Osteocyte (in vitro differentiated cells): ENCODE measurements at places on chromosomes 6 and 20. TPM values are rescaled to one million over a fixed set of nuclear protein-coding genes. Genes with fewer than 3 reads are reported as not detected.
A peak's percentile ranks its signal among the peaks of the same experiment; 100 is the strongest.

DNA sequence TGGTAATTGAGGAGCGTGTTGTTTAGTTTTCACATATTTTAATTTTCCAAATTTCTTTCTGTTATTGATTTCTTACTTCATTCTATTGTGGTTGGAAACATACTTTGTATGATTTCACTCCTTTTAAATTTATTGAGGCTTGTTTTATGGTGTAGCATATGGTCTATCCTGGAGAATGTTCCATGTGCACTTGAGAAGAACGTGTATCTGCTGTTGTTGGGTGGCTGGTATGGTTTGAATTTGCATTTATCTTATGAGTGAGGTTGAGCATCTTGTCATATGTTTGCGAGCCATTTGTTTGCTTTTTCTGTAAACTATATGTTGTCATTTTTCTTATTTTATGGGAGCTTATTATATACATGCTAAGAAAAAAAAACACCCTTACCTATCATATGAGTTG lies 26.5 kb downstream of the SRC start:
- H3K27ac ChIP-seq, result no peak overlapping the region
- DNase-seq, result no peak
- H3K36me3 ChIP-seq, result peaks cover 4% of the 10 kb centered on the region
- no peaks in the 10 kb centered on the region for H3K27me3 ChIP-seq
- peaks cover 3% of the 10 kb centered on the region for H3K4me1 ChIP-seq

DNA sequence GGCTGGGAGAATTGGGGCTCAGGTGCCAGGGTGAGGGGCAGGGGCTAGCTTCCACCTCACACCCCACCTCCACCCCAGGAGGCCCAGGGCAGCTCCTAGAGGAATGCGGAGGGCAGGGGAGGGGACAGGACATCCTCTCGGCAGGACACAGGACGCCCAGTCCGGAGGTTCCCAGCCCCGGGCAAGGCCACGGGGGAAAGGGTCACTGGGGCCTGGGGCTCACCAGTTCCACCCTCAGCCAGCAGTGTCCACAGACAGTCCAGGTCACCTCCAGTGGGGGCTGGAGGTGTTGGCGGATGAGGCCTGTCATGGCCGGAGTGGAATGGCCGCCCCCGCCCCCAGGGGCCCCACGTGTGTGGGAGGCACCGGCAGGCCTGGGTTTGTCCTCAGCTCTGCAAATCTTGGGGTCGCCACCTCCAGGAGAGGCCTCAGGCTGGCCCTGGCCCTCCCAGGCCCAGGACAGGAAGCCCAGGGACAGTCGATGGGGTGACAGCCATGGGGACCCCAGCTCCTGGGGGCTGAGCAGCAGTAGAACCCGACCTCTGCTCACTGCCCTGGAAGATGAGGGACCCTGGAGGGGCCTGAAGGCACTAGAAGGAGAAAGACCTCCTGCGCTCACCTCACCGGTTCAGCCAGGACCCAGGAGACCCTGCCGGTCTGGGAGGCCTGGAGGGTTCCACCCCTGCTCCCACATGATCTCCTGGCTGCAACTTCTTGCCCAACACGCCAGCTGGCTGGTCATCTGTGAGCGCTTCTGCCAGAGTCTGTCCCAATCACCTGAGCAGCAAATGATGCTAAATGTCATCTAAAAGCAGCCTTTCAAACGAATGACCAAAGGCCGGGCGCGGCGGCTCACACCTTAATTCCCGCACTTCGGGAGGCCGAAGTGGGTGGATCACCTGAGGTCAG lies 13.0 kb upstream of the ABHD16B start:
- no peaks in the 10 kb centered on the region for H3K36me3 ChIP-seq
- no peak for DNase-seq
- no peak overlapping the region for H3K27ac ChIP-seq
- H3K4me3 ChIP-seq, result no peak overlapping the region
- H3K27me3 ChIP-seq, result no peaks in the 10 kb centered on the region

DNA sequence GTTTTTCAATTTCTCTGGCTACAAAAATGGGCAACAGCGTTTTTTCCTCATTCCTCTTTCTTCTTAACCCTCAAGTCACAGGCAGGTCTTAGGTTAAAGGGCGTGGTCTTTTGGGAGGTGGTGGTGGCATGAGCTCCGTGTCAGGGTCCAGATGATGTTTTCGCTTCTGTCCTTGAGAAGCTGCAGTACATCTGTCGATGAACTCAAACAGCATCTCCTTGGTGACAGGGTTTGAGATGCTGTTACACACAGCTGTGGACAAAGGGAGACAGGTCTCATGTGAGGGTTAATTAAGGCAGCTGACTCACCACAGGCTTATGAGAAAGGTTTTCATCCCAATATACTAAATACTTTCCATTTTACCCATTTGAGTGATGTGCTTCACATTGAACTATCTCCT lies 350.8 kb downstream of the RNGTT start:
- no peaks in the 10 kb centered on the region for H3K27me3 ChIP-seq
- no peak overlapping the region for H3K4me3 ChIP-seq
- DNase-seq, result no peak
- H3K4me1 ChIP-seq, result no peaks in the 10 kb centered on the region
- peaks cover 5% of the 10 kb centered on the region for H3K36me3 ChIP-seq
- H3K27ac ChIP-seq, result no peak overlapping the region

GRCh38 chr6:1817033-1817761 lies 207.5 kb downstream of the FOXC1 start:
- no peaks in the 10 kb centered on the region for H3K36me3 ChIP-seq
- H3K4me1 ChIP-seq, result peaks cover 33% of the 10 kb centered on the region
- no peak for DNase-seq
- H3K27me3 ChIP-seq, result no peaks in the 10 kb centered on the region

DNA sequence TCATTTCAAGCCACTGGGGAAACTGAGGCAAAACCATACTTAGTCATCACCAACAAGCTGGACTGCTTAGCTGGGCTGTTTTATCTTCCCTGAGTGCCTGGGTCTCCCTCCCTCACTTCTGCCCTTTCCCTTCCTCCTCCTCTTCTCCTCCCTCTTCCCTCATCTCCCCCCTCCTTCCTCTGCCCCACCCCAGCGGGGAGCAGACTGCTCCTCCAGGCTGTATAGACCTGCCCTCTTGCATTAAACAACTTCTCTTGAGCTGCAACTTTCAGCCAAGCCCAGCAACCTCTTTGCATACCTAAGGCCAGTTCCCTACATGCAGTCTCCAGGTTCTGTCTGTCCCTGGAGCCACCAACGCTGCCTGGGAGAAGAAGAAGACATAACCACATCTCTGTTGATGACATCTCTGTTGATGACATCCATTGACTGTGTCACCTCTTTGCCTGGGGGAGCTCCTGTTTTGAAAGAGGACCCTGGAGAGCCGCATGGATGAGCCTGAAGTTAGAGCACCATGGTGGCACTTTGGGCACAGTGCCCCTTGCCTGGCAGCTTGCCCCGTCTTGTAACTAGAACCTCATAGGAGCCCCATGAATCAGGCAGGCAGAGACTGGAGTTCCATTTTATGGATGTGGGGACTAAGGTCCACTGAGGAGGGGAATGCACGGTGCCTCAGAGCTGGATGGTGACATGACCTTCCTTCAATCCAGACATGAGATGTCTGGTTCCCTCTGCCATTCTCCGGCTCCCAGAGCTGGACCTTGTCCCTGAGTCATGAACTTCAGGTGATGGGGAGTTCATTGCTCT lies 7.8 kb upstream of the BPIFB6 start:
- no peak overlapping the region for H3K27ac ChIP-seq
- DNase-seq, result no peak
- H3K27me3 ChIP-seq, result no peaks in the 10 kb centered on the region

DNA sequence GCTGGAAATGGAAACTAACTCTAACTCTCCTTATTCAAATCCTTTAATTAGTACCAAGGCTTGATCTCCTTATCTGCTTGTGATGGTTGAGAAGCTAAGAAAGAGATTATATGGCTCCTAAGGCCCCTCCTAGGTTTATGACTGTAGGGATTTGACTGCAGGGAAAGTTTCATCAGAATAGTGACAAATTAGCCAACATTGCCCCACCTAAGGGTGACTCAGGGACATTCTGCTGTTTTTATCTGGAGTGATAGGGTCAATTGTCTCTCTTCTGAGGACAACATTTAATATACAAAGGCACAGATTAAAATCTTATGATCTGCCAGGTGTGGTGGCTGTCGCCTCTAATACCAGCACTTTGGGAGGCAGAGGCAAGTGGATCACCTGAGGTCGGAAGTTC lies 138.1 kb upstream of the MARCKS start:
- no peak overlapping the region for H3K27ac ChIP-seq
- no peaks in the 10 kb centered on the region for H3K36me3 ChIP-seq
- H3K4me3 ChIP-seq, result no peak overlapping the region

- no peaks in the 10 kb centered on the region for H3K27me3 ChIP-seq
- H3K36me3 ChIP-seq, result peaks cover 24% of the 10 kb centered on the region
- DNase-seq, result no peak
- H3K4me3 ChIP-seq, result no peak overlapping the region
Observed at GRCh38 chr20:32453467-32454163, 95.5 kb downstream of the ASXL1 start.

GRCh38 chr6:140062043-140063020 lies 687.9 kb upstream of the CITED2 start:
- no peak for DNase-seq
- H3K4me1 ChIP-seq, result peaks cover 65% of the 10 kb centered on the region
- H3K27ac ChIP-seq, result peak overlapping the region; percentile 95
- peaks cover 7% of the 10 kb centered on the region for H3K36me3 ChIP-seq
- peak overlapping the region; percentile 36 for H3K4me3 ChIP-seq

- DNase-seq, result no peak
- H3K4me1 ChIP-seq, result peaks cover 4% of the 10 kb centered on the region
- H3K4me3 ChIP-seq, result no peak overlapping the region
- no peak overlapping the region for H3K27ac ChIP-seq
- H3K27me3 ChIP-seq, result no peaks in the 10 kb centered on the region
- no peaks in the 10 kb centered on the region for H3K36me3 ChIP-seq
Observed at GRCh38 chr6:83258517-83258916, 65.4 kb downstream of the RWDD2A start.

DNA sequence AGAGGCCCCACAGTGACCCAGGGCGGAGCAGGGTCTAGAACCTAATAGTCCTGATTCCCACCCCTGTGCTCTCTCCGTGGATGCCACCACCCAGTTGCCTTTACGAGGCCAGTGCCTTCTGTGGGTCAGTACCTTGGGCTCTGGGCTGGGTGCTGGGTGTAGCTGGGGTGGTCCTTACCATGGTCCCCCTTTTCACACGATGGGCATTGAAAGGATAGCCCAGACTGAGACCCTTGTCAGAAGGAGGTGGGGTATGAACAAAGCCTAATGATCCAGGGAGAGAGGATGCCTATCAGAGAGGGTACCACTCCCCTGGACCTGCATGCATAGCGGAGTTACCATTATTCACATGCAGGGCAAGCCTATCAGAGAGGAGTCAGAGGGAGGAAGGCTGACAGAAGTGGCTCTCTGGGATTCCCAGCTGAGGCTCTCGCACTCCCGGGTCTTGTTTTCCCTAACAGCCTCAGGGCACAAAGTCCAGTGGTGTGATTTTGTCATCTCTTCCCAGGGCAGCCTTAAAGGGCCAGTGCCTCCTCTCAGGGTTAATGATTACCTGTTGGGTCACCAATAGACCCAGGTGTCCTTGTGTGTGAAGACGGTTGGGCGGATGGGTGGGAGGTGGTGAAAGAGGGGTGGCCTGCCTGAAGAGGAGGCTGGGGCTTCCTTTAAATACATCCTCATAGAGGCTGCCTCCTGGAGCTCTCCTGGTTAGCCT lies 36.2 kb downstream of the VEGFA start:
- H3K27ac ChIP-seq, result no peak overlapping the region
- H3K27me3 ChIP-seq, result no peaks in the 10 kb centered on the region
- H3K4me3 ChIP-seq, result no peak overlapping the region
- DNase-seq, result no peak
- H3K36me3 ChIP-seq, result no peaks in the 10 kb centered on the region

- peak overlapping the region; percentile 54 for H3K4me3 ChIP-seq
- H3K4me1 ChIP-seq, result peaks cover 81% of the 10 kb centered on the region
- no peaks in the 10 kb centered on the region for H3K27me3 ChIP-seq
- peak overlapping the region; percentile 98 for H3K27ac ChIP-seq
- DNase-seq, result no peak
Observed at GRCh38 chr6:149032599-149033405, 284.7 kb upstream of the TAB2 start.

GRCh38 chr6:44737341-44737740 lies 349.8 kb downstream of the CDC5L start:
- H3K27me3 ChIP-seq, result no peaks in the 10 kb centered on the region
- H3K27ac ChIP-seq, result no peak overlapping the region
- H3K36me3 ChIP-seq, result peaks cover 2% of the 10 kb centered on the region

GRCh38 chr6:42275376-42276033 lies 57.8 kb upstream of the MRPS10 start:
- H3K27me3 ChIP-seq, result no peaks in the 10 kb centered on the region
- no peak overlapping the region for H3K4me3 ChIP-seq
- no peaks in the 10 kb centered on the region for H3K36me3 ChIP-seq
- peaks cover 43% of the 10 kb centered on the region for H3K4me1 ChIP-seq

GRCh38 chr6:141413196-141413595 lies 719.5 kb upstream of the GJE1 start:
- no peak for DNase-seq
- H3K36me3 ChIP-seq, result peaks cover 4% of the 10 kb centered on the region
- no peak overlapping the region for H3K4me3 ChIP-seq
- no peak overlapping the region for H3K27ac ChIP-seq
- H3K27me3 ChIP-seq, result no peaks in the 10 kb centered on the region

- DNase-seq, result no peak
- H3K27ac ChIP-seq, result peak overlapping the region; percentile 39
- H3K27me3 ChIP-seq, result no peaks in the 10 kb centered on the region
- H3K36me3 ChIP-seq, result no peaks in the 10 kb centered on the region
- H3K4me3 ChIP-seq, result peak overlapping the region; percentile 94
- peaks cover 43% of the 10 kb centered on the region for H3K4me1 ChIP-seq
Observed at GRCh38 chr6:90584636-90585255, 2.1 kb downstream of the MAP3K7 start.

DNA sequence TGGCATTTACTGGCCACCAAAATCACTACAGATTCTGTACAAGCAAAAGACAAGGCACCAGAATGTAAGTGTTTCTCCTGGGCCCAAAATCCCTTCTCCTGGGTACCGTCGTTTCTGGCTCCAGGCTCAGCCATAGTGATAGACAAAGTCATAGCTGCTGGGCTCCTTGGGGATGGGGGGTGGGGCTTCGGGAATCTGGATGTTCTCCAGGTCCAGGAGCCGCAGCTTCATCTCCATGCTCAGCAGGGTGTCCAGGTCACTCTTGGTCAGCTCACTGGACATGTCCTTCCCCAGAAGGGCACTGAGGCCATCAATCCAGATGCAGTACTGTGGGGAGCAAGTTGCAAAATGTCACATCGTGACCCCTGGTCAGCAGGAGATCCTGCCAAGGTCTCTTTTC lies 39.2 kb downstream of the ELMO2 start:
- DNase-seq, result no peak
- H3K4me1 ChIP-seq, result peaks cover 23% of the 10 kb centered on the region
- H3K4me3 ChIP-seq, result no peak overlapping the region
- no peaks in the 10 kb centered on the region for H3K27me3 ChIP-seq

GRCh38 chr6:94389218-94389617 lies 969.9 kb upstream of the EPHA7 start:
- H3K36me3 ChIP-seq, result no peaks in the 10 kb centered on the region
- H3K4me1 ChIP-seq, result no peaks in the 10 kb centered on the region
- DNase-seq, result no peak
- H3K4me3 ChIP-seq, result no peak overlapping the region

KIF13A gene
- 47.5 and 51.0 TPM in 2 replicates for total RNA-seq

MTFR2 gene
- total RNA-seq, result 0.76 and 0.91 TPM in 2 replicates

SYNDIG1 gene
- total RNA-seq, result 0.40 and 0.94 TPM in 2 replicates

FAXC gene
- 2.5 and 3.1 TPM in 2 replicates for total RNA-seq

CST2 gene
- not detected in 2 replicates for total RNA-seq

C6orf58 gene
- total RNA-seq, result 0.73 TPM in 1 of 2 replicates, not detected in the other

SNX3 gene
- total RNA-seq, result 166 and 171 TPM in 2 replicates

COL20A1 gene
- total RNA-seq, result not detected in 2 replicates

RBBP8NL gene
- total RNA-seq, result not detected in 2 replicates

NXT1 gene
- 12.4 and 14.0 TPM in 2 replicates for total RNA-seq

PRICKLE4 gene
- total RNA-seq, result 1.9 and 2.3 TPM in 2 replicates

GATA5 gene
- total RNA-seq, result not detected in 2 replicates

BCAS1 gene
- not detected in 2 replicates for total RNA-seq

KIF25 gene
- not detected in 2 replicates for total RNA-seq

TMEM14C gene
- total RNA-seq, result 121 and 122 TPM in 2 replicates

CDKN1A gene
- total RNA-seq, result 161 and 201 TPM in 2 replicates

RAET1L gene
- total RNA-seq, result not detected in 2 replicates

SCUBE3 gene
- total RNA-seq, result 14.8 and 16.3 TPM in 2 replicates

CYP24A1 gene
- total RNA-seq, result not detected in 2 replicates
